ENCODE measurements at places on chromosomes 2 and 18.

- no peak for DNase-seq
These were observed 766 bp downstream of the PDE6D start for GRCh38 chr2:231780123-231780908.

DNA sequence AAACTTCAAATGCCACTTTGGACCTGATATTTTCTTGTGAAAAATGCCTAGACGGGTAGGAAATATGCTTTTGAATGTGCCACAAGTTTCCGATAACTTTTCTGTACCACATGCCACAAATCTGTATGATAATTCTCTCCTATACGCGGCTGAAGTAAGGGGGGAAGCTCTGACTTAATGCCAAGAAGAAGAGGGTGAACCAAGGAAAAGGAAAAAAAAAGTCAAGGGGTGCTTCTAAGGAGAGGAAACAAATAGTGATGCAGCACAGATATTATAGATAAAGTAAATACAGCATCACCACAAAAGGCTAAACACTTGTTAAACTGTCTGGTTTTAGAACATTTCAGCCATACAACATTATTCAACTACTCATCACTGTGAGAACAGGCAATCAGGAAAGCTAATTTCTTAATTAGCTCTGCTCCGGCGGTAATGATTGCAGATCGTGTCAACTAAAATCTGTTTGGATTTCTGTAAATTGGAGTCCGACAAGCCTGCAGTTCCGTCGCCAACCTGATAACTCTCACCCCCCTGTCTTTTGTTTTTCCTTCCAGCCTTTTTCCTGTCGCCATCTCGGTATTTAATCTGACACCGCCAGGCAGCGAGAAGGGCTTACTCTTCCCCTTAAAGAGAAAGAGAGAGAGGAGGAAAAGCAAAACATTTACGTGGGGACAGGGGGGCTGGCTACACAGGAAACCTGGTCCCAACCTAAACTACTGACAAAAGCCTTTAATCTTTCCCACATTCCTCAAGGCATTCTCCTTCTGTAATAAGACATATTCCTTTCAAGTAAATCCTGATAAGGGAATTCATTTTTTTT, 67.5 kb downstream of the ZEB2 start:
- no peak for DNase-seq

- no peak for DNase-seq
These were observed 164.6 kb downstream of the SEPTIN10 start for GRCh38 chr2:109448946-109449788.

DNA sequence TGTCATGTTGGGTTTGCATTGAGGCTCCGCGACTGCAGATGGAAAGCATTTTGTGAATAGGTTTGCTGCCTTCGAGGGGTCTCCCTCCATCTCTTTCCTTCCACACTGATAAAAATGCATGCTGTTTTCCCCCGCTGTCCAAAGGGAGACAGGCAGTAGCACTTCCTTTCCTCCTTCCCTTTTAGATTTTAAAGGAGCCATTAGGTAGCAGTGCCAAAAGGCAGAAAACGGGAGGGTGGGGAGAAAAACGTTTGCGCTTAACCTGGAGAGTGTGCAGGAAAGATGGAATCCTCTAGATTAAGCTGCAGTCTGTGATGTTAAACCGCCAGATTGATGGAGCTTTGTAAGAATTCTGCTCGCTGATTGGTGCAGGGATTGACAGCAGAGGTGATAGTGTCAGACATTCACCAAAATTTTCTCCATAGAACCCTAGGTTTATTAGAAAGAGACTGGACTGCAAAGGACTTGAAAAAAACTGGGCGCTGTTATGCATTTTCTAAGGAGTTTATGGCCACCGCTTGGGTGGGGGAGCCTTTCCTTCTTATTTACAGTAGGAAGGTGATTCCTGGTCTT, 688 bp downstream of the MAPRE2 start:
- no peak for DNase-seq

- DNase-seq: no peak
These were observed 33.2 kb upstream of the NAB1 start for GRCh38 chr2:190615555-190616200.

DNA sequence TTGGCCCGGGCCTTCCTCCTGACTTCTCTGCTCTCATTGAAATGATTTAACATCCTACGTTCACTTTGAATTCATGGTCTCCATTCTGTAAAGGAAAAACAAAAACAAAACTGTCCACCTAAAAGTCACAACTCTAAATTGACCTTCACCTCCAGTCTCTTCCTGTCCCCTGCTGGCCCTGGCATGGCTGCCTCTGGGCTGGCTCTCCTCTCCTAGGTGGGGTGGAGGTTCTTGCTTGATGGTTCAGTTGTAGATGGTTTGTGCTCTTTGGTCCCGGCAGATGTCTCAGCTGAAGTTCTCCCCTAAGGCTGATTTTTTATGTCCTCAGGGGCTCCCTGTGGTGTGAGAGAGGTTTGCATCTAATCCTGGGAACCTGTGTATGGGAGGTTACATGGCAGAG, 121.1 kb downstream of the ACKR3 start:
- DNase-seq: no peak

DNA sequence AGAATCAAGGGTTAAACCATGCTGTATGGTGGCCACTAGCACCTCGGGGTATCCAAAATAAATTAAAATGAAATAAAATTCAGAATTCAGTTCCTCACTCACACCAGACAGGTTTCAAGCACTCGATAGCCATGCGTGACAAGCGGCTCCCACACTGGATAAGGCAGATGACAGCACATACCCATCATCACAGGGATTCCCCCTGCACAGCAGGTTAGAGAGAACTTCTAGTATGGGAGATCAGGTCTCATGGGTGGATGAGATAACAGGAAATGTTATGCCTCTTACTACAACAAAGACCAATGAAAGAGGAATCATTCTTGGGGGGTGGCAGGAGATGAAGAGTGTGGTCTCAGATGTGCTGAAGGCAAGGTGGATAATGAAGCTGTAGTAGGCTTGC, 121.9 kb upstream of the ACAA2 start:
- DNase-seq: no peak

- DNase-seq: no peak
These were observed 79.2 kb upstream of the PAPOLG start for GRCh38 chr2:60676706-60677330.

GRCh38 chr2:174764280-174765255, at the start of gene CHRNA1:
TSS of gene CHRNA1 (minus strand) at chr2:174764472. CDS start at chr2:174764394, 78 bp downstream.
- no peak for DNase-seq

GRCh38 chr2:221897718-221898117, 325.6 kb upstream of the EPHA4 start:
- no peak for DNase-seq

- no peak for DNase-seq
These were observed 1056.7 kb upstream of the FANCL start for GRCh38 chr2:59297816-59298215.

Data from GM12891 (cell line).